Neural progenitor cell (in vitro differentiated cells): ENCODE measurements at places on chromosomes 1 and 21.

DNA sequence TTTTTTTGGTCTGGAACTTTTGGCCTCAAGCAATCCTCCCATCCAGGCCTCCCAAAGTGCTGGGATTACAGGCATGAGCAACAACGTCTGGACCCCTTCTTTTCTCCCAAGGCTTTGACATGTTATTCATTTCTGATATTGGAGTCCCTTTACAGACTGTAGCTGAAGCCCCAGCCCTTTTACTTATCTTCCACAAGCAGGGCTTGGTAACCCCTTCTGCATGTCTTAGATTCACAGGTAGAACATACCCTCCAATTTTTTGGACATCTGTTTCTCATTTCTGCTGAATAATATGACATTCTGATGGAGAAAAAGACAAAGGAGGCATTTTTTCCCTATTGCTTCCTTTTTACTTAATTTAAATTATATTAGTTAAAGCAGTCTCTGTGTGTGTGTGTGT lies 39.2 kb upstream of the RGS21 start:
- no peaks in the 10 kb centered on the region for H3K4me1 ChIP-seq
- H3K27me3 ChIP-seq, result no peaks in the 10 kb centered on the region
- DNase-seq, result no peak
- H3K36me3 ChIP-seq, result no peaks in the 10 kb centered on the region
- H3K27ac ChIP-seq, result no peak overlapping the region
- no peak overlapping the region for H3K4me3 ChIP-seq

DNA sequence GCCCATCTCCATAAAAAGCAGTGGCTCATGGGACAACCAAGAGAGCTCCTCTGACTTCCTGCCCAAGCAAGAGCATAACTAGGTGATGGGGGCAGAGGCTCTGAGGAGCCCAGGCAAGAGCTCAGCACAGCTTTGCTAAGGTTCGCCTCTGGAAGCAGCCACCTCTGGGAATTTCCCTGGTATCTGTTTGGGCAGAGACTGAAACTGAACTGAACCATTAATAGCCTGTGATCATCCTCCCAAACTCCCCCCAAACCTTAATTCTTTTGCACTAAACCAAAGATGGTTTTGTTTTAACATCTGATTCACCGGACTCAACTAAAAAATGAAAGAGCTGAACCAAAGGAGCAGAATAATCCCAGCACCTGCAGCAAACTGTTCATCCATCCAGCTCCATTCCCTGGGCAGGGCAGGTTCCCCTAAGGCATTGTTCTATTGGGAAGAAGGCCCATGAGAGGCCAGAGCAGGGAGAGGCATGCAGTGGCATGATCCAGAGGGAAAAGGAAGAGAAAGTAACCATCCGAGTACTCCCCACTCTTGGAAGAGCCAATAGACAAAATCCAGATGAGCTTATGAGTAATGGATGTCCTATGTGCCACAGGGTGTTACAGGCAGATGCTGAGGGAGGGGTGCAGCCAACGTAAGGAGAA lies 77.8 kb upstream of the KAZN start:
- DNase-seq, result no peak
- H3K36me3 ChIP-seq, result no peaks in the 10 kb centered on the region
- H3K4me3 ChIP-seq, result no peak overlapping the region
- no peaks in the 10 kb centered on the region for H3K27me3 ChIP-seq
- H3K4me1 ChIP-seq, result no peaks in the 10 kb centered on the region

DNA sequence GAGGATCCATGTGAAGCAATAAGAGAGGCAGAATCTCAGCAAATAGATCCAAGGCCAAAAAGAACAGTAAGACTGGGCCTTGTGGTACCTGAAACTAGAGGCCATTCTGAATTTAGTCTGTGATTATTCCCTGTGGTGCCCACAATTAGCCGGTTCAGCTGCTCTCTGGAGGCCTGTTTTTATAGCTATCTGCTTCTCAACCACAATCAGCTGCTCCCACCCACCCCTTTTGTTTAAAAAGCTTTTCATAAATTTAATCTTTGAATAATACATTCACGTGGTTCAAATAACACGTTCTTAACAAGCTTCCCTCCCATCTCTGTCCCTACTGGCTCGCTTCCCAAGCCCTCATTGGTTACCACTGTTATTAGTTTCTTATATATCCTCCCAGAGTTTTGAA lies 18.0 kb downstream of the UBE2T start:
- H3K27me3 ChIP-seq, result no peaks in the 10 kb centered on the region
- no peak overlapping the region for H3K27ac ChIP-seq
- H3K4me3 ChIP-seq, result no peak overlapping the region
- peaks cover 6% of the 10 kb centered on the region for H3K4me1 ChIP-seq

DNA sequence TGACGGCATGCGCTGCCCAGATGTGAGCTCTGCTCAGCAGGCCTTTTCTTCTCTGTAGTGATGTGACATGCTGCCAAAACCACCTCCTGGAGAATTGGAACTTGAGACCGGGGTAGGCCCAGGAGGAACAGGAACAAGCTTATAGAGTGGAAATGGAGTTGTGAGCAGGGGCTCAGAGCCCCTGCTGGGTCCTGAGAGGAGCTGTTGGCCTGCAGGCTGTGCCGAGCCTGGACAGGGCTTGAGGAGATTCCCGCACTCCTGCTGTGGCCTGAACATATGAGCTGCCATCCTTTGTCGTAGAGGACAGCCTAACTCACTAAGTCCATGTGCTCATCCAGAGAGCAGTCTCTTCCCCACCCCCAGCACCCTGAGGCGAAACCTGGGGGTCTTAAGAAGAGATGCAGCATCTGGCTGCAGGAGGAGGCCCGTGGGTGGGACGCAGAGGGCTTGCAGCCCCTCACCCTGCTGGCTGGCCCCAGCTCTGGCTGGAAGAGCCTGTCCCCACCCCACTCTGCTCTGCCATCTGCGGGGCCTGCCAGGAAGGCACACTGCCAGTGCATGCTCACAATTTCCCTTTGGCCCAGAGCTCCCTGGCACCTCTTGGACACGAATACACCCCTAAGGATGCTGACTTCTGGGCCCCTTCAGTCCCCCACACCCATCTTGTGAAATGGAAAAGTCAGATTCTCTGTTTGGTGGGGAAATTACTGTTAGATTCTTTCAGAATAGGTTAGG lies 42.5 kb downstream of the PTPRF start:
- no peaks in the 10 kb centered on the region for H3K27me3 ChIP-seq
- DNase-seq, result peak; percentile 42

DNA sequence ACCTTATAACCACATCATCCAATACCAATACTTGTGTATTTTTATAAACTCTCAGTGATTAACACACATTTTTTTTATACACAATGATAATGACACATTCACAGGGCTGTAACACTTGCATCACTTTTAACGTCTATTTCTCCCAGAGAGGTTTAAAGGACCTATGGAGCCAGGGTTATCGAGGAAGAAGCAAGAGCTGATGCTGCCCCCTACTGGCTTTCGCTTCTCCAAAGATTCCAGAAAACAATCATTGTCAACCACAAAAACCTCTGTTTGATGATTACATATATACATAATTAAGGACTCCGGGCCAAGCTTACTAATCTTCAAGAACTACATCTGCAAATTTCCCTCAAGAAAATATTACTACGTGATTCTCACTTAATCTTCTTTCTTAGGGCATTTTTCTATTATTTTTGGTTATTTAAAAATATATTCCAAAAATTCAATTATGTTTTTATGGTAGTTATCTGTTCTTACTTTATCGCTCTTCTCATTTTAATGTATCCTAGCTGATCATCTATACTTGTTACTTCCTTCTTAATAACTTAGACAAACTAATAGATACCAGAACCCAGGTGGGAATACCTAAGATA lies 214.5 kb downstream of the VAV3 start:
- no peaks in the 10 kb centered on the region for H3K4me1 ChIP-seq
- no peaks in the 10 kb centered on the region for H3K27me3 ChIP-seq
- H3K4me3 ChIP-seq, result no peak overlapping the region
- no peaks in the 10 kb centered on the region for H3K36me3 ChIP-seq
- H3K27ac ChIP-seq, result no peak overlapping the region
- peak; percentile 82 for DNase-seq

GRCh38 chr1:171654942-171655745 lies 2.7 kb upstream of the MYOC start:
- no peaks in the 10 kb centered on the region for H3K4me1 ChIP-seq
- H3K36me3 ChIP-seq, result no peaks in the 10 kb centered on the region
- DNase-seq, result peak; percentile 83
- no peaks in the 10 kb centered on the region for H3K27me3 ChIP-seq

DNA sequence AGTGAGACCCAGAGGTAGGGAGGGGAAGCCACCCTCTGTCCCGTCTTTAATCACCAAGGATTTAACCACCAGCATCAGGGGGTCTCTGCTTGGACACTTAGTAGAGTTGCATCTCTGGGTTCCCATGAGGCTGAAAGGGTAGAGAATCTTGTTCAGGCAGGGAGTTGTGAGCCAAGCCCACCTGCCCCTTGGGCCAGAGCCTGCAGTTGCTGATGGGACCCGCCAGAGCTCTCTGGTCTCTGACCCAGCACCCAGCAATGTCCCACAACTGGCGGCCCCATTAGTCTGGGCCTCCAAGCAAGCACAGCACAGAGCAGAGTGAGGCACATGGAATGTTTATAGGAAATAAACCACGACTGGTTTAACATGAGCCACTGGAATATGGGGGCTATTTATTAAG lies 166.3 kb downstream of the TRIM33 start:
- no peak overlapping the region for H3K27ac ChIP-seq
- DNase-seq, result no peak
- H3K4me1 ChIP-seq, result peaks cover 4% of the 10 kb centered on the region

- H3K4me3 ChIP-seq, result no peak overlapping the region
- no peaks in the 10 kb centered on the region for H3K4me1 ChIP-seq
- no peak overlapping the region for H3K27ac ChIP-seq
- no peaks in the 10 kb centered on the region for H3K27me3 ChIP-seq
- no peaks in the 10 kb centered on the region for H3K36me3 ChIP-seq
Observed at GRCh38 chr1:165073185-165074007, 283.1 kb downstream of the LMX1A start.

DNA sequence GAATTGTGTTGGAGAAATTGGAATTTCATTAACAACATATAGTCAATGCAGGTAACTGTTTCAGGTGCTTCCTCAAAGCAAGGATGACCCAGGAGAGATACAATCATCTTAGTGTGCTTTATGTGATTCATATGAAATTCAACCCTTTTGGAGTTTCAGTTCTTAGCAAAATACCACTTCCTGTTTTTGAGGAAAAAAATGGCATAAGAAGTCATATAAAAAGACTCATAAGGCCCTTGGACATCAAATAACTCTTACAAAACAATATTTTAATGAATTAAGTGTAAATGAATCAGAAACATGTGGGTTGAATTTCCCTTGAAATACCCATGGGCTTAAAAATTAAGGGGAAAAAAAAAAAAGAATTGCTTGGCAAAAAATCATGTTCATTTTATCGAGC lies 926.6 kb downstream of the LTN1 start:
- no peaks in the 10 kb centered on the region for H3K27me3 ChIP-seq
- H3K36me3 ChIP-seq, result no peaks in the 10 kb centered on the region
- no peak overlapping the region for H3K4me3 ChIP-seq
- H3K27ac ChIP-seq, result no peak overlapping the region
- H3K4me1 ChIP-seq, result peaks cover 18% of the 10 kb centered on the region
- DNase-seq, result no peak

- no peak for DNase-seq
- no peaks in the 10 kb centered on the region for H3K27me3 ChIP-seq
- peaks cover 16% of the 10 kb centered on the region for H3K4me1 ChIP-seq
Observed at GRCh38 chr1:6911021-6911941, 126.0 kb downstream of the CAMTA1 start.

DNA sequence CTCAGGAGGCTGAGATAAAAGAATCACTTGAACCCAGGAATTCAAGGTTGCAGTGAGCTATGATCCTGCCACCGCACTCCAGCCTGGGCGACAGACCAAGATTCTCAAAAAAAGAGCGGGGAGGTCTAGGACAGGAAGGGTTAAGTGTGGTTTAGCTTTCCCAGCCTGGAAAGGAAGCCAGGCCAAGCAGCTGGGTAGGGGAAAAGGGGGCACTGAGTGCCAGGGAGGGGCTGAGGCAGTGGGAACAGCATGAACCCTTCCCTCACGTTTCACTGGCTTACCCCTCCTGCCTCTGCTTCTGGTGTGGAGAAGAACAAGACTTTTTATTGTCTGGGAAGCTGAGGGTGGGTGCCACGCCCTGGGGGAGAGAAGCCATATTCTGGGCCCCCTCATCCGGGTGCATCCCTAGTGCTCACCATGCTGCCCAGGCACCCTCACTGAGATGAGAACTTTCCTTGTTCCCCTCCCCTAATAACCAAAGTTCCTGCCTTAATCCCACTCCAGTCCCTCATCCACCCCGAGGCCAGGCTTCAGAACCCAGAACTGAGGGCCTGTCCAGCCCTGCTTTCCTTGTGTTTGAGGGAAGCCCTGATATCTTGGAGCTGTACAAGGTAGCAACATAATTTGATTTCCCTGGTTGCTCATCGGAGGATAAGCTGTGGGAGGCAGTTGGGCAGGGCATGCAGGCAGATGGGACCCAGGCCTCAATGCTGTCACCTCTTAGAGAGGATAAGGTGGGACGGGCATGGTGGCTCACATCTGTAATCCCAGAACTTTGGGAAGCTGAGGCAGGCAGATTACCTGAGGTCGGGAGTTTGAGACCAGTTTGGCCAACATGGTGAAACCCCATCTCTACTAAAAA lies 2.0 kb upstream of the LMNA start:
- no peak overlapping the region for H3K4me3 ChIP-seq
- no peaks in the 10 kb centered on the region for H3K36me3 ChIP-seq
- peaks cover 14% of the 10 kb centered on the region for H3K4me1 ChIP-seq
- DNase-seq, result no peak
- H3K27ac ChIP-seq, result no peak overlapping the region

DNA sequence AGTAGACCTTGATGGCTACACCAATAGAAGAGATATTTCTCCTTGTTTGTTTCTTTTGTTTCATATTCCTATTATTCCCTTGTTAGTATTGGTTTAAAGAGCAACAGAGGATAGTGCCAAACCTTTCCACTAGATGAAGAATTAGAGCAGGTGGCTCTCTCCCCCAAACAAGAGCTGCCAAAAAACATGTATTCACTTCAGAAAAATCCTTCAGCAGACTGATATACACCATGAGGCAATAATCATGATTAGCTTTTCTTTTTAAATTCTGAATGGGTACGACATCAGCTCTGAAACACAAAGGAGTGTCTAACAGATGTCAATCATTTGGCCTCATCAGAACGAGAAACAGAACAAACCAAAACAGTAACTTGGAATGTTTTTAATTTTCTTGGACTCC lies 67.3 kb upstream of the MAP10 start:
- H3K27ac ChIP-seq, result no peak overlapping the region
- DNase-seq, result no peak
- H3K4me3 ChIP-seq, result no peak overlapping the region
- no peaks in the 10 kb centered on the region for H3K36me3 ChIP-seq
- H3K4me1 ChIP-seq, result no peaks in the 10 kb centered on the region

GRCh38 chr1:19366599-19367536 lies 54.7 kb downstream of the SLC66A1 start:
- peaks cover 9% of the 10 kb centered on the region for H3K4me1 ChIP-seq
- no peaks in the 10 kb centered on the region for H3K27me3 ChIP-seq
- DNase-seq, result no peak
- no peak overlapping the region for H3K27ac ChIP-seq
- H3K4me3 ChIP-seq, result no peak overlapping the region
- H3K36me3 ChIP-seq, result no peaks in the 10 kb centered on the region

DNA sequence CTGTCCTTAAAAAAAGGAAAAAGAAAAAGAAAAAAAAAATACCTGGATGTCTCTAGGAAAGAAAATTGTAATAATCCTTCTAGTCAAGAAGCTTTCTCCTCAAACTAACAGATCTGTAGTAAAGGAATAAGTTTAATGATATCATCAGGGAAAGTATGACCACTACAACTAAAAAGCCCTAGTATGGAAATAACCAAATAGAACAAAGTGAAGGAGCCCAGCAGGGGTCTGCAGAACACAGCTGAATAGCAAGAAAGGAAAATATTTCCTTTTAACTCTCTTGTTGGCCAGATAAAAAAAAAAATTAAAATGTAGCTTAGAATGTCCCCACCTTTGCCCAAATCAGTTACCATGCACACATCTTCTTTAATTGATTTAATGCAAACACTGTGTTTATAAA lies 43.2 kb downstream of the PRRX1 start:
- H3K27me3 ChIP-seq, result no peaks in the 10 kb centered on the region
- H3K36me3 ChIP-seq, result no peaks in the 10 kb centered on the region
- no peaks in the 10 kb centered on the region for H3K4me1 ChIP-seq
- no peak overlapping the region for H3K4me3 ChIP-seq
